Upper lobe of right lung (tissue), 1 donor: ENCODE measurements at places on chromosomes 6 and 20. TPM values are rescaled to one million over a fixed set of nuclear protein-coding genes. Genes with fewer than 3 reads are reported as not detected.

The LPA gene
- total RNA-seq: not detected

- DNase-seq: no peak
Observed at GRCh38 chr6:119308048-119308570, 41.5 kb downstream of the MAN1A1 start.

DNA sequence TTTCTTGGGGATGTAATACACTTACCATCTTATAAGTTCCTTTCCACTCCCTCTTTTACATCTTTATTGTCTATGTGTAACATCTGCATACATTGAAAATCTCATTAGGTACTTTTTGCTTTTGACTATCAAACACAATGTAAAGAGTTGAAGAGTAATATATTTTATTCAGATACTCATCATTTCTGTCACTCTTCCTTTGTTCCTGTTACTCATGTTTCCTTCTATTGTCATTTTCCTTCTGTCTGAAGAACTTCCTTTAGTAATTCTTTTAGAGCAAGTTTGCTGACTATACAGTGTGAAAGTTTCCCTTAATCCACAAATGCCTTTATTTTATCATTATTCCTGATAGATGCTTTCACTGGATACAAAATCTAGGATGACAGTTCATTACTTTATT lies 339.8 kb downstream of the SOX4 start:
- no peak for DNase-seq

The SPAG4 gene
- 2.9 TPM for total RNA-seq

The BACH2 gene
- 4.9 TPM for total RNA-seq

The SULF2 gene
- 52.8 TPM for total RNA-seq

The FAM162B gene
- total RNA-seq: 13.2 TPM
